Activated CD8-positive, alpha-beta memory T cell treated with anti-CD3 and anti-CD28 coated beads, Interleukin-2, amount 50 U/mL, for 48 hours (primary cell): ENCODE measurements at places on chromosomes 12 and 14.

DNA sequence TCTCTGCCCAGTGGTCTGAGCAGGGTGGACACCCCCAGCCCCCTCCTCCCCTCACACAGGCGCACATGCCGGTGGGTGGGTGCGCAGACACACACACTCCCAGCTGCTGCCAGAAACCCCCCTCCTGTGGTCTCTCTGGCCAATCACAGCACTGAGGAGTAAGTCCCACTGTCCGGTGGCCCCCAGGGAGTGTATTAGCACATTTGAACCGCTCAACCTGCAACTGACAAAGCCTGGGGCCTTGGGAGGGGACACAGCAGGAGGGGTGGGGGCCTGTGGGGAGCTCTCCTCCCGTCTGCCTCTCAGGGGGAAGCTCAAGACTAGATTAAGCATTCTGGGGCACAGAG lies 11.7 kb downstream of the FIGNL2 start:
- DNase-seq: no peak

GRCh38 chr14:81219759-81220579 lies 790 bp downstream of the GTF2A1 start:
- DNase-seq: peak; percentile 75

DNA sequence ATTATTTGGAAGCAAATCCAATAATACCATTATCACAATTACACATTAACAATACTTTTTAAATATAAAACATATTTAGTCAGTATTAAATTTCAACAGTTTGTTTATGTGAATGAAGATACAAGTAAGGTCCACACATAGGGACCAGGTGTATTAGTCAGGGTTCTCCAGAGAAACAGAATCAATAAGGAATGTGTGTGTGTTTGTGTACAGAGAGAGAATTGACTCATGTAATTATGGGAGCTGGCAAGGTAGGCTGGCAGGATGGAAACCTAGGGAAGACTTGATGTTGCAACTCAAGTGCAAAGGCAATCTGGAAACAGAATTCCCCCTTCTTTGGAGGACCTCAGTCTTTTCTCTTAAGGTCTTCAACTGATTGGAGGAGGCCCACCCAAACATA lies 123.2 kb upstream of the OTX2 start:
- DNase-seq: no peak

GRCh38 chr12:12859690-12860089 lies 31.7 kb upstream of the GPRC5A start:
- no peak for DNase-seq

- no peak for DNase-seq
These were observed 18.5 kb upstream of the MAP1LC3B2 start for GRCh38 chr12:116540622-116541152.

DNA sequence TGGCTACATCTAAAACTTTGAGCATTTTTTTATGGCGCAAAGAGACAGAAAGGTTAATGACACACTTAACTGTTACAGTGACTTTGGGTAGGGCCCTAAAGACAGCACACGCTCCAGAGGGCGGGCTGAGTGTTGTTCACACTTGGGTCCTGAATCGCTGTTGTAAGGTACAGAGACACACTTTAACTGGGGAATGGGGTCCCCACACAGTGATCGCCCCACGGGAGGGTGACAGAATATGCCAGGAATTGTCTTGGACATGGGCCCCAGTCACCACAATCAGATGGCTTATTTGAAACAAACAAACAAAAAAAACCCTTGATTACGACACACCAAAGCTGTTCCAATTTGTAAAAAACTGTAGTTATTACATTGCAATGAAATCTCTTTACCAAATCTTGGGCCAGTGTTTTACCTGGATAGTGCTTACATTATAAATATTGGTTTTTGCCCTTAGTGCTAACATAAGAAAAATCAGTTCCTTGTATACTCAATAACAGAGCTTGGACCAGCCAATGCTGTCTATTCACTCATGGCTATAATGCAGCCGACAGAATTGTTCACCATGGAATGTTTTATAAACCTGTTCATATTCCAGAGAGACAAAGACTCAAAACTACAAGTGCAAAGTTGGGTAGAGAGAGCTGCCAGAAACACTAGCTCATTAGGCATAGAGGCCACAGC lies 28.3 kb downstream of the KCTD10 start:
- no peak for DNase-seq

GRCh38 chr12:131147894-131148293 lies 194.2 kb downstream of the ADGRD1 start:
- DNase-seq: no peak

DNA sequence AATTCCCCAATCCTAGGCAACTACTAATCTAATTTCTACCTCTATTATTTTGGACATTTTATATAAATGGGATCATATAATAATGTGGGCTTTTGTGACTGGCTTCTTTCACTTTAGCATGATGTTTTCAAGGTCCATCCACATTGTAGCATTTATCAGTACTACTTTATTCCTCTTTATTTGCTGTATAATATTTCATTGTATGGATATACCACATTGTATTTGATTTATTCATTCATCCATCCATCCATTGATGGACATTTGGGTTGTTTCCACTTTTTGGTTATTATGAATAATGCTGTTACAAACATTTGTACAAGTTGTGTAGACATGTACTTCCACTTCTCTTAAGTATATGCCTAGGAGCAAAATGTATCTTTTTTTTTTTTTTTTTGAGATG lies 17.3 kb downstream of the BTBD7 start:
- no peak for DNase-seq

- no peak for DNase-seq
These were observed 43.3 kb upstream of the NPFF start for GRCh38 chr12:53550595-53550994.

GRCh38 chr12:104695453-104696148 lies 238.9 kb downstream of the CHST11 start:
- DNase-seq: peak; percentile 85

DNA sequence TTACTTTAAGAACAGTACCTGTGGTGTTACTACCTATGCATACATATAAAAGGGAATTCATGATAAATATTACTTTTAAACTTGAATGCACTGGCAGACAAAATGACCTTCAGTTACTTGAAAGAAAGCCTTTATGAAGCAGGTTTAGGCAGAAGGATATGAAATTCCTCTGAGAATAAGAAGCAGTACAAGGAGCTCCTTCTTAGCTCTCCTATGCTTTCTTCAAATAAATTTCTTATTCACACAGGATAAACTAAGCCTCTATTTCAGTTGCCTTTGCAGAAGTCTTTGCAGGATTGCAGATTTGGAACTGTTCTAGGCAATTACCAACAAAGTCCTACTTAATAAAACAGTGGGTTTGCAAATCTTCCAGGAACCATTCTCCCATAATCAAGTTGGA lies 1.0 kb downstream of the EPYC start:
- no peak for DNase-seq

GRCh38 chr12:11811008-11811407 lies 161.5 kb downstream of the ETV6 start:
- DNase-seq: no peak

DNA sequence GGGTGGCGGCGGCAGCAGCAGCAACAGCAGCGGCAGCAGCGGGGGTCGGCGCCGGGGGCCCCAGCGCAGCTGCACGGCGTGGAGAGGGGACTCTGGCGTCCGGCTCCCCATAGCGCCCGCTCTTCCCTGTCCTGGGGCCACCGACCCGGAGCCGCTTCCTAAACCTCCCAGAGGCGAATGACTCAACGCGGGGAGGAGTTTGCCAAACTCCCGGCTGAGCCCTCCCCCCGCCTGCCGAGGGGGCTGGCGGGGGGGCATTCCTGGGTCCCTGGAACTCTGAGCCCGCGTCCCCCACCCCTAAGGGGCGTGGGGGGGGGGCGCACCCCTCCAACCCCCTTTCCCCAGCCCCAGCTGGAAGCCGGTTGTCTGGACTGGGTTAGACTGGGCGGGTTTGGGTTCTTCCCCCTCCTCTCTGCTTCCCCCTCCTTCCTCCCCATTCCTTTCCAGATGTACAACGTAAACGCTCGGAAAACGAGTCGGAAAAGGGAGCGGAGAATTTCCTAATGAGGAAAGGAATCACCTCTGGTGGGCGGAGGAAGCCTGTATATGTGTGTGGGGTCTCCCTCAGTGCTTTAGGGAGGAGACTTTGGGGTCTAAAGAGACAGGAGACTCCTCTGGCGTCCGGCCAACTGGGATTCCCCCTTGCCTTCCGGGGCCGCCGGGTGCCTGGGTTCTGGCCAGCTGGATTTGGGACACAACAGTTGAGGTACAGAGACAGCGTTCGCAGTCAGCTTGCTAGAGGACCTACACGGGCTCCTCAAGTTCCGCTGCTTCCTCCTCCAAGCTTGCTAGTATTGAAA lies at the start of gene ITGA5:
ITGA5 (minus strand) TSS at position 179 of the 800 bp plus-strand sequence; CDS start at position 111, 68 bp downstream.
- DNase-seq: peak; percentile 74

DNA sequence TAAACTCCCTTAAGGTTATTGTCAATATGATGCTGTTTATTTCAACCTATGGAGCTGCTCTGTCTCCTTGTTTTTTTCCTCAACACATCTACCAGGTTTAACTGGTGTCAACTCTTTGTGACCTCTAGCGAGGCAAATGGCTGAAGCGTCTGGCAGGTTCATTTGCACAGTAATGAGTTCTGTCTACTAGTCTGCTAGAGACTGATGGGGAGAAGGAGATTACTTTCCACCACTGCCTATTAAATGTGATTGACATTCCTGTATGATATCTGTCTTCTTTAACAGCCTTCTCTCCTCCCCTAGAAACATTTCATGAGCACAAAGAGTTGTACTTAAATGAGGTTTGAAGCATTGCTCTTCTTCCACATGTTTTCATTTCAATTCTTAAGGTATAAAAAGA lies 253.7 kb downstream of the SLC6A15 start:
- DNase-seq: no peak

DNA sequence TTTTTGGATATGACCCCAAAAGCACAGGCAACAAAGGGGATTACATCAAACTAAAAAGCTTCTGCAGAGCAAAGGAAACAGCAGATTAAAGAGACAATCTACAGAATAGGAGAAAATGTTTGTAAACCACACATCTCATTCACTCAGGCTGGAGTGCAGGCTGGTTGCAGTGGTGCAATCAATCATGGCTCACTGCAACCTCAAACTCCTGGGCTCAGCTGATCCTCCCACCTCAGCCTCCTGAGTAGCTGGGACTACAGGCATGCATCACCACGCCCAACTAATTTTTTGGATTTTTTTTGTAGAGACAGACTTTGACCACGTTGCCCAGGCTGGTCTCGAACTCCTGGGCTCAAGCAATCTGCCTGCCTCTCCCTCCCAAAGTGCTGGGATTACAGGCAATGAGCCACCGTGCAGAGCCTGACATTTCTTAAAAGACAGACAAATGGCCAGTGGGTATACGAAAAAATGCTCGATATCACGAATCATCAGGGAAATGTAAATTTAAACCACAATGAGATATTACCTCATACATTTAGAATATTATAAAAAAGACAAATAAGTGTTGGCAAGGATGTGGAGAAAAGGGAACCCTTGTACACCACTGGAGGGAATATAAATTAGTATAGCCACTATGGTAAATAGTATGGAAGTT lies 9.8 kb downstream of the NCKAP5L start:
- DNase-seq: no peak

GRCh38 chr12:34097213-34097612 lies 74.9 kb downstream of the ALG10 start:
- no peak for DNase-seq

DNA sequence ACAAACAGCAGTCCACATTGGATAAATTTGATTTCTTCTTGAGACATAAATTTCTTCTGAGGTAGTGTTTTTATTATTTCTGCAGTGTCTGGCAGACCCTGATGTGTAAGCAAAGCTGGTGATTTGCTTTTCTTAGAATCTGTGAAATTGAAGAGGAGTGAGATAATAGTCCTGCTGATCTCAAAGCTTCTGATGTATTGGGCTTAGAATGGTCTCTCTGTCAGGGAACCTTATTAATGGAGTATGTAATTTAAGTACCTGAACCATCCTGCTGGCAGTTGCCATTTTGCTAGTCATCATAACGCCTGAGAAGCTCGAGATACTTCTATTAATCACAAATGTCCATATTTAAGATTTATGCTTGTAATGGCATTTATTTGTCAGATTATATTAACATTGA lies 464.5 kb upstream of the PRICKLE1 start:
- no peak for DNase-seq

GRCh38 chr14:37592482-37593408 lies 2.3 kb downstream of the FOXA1 start:
- DNase-seq: no peak

DNA sequence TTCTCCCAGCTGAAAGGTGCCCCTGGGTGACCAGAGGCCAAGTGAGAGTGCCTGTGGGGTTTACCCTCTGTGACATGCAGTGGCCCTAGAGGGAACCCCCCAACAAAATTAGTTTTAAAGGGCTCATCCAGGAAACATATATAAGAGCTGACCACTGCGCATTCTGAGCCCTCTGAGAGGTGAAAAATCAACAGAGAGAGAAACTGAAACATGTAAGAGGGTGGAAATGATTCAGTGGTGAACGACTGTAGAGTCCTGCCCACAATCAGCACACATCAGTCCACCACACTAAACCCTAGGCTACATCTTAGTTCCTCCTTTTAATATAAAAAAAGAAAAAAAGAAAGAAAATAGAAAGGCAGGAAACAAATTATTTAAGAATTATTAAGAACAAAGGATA lies 21.0 kb upstream of the ACSM4 start:
- no peak for DNase-seq

DNA sequence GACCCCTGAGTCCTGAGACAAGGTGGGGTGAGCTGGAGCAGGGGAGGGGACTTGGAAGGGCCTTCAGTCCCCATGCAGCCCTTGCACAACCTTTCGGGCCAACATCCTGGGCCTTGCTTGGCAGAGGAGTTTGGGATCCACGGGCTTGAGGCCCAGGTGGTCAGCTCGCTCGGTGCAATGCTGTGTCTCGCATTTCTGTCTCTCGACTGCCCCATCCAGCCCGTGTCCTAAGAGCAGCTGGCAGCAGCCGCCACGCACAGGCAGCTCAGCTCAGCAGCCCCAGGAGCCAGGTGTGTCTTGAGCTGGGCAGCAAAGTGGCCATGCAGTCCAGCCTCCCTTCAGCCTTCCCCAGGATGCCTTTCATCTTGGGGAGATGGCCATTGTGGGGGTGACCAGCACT lies 10.8 kb downstream of the PACS2 start:
- no peak for DNase-seq

GRCh38 chr14:77314539-77315457 lies 5.9 kb downstream of the POMT2 start:
- no peak for DNase-seq

DNA sequence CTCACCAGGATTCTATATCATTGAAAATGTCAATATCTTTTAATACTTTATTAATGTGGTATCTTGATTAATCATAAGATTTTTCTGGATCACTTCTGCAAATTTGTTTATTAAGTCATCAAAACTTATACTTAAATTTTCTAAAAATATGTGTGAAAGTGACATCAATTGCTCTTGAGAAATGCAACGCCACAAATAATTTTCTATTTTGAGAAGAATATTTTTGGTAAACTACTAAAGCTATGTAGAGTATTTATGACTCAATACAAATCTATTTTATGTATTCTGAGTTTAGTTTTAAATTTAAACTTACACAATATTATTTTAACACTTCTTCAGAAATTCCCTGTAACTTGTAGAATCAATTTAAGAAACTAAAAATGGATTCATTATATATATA lies 263.3 kb downstream of the RASSF9 start:
- DNase-seq: no peak
